ENCODE measurements at places on chromosomes 7 and 10.

DNA sequence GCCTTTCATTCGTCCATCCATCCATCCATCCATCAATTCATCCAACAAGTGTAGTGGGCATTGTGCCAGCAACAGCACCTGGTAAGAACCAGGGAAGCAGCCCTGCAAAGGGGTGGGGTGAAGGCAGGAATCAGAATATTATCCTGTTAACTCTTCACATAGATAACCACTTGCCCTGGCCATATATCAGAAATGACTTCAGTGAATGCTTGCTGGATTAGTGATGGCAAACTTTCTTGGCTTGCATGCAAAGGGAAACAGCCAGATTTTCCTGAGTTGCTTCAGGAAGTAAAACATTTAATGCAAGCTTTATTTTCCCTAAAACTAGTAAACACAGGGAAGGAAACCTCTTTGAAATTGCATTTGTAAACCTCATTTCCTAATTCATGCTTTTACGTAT, 743 bp downstream of the OR2A5 start:
- DNase-seq: no peak

DNA sequence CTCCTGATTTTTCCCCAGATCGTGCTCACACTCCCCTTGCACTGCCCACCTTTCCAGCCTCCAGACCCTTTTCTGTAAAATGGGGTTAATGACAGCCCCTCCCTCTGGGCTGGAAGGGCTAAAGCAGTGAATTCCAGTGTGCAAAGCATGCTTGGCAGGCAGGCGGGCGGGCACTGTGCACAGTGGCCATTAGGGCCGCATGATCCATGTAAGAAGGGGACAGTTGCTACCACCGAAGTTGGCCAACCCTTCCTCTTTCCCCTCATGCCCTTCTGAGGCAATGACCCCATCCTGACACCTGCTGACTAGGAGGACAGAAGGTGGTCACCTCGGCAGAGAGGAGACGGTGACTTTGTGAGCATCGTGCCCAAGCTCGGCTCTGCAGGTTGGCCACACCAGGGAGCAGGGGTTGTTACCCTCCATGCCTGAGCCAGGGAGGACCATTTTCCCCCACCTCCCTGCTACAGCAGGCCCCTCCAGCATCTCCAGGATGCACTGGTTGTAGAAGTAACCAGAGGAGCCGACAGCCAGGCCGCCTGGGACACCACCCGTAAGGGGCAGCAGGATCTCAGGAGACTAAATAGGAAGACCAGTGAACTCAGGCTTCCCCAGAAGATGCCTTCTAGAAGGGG, 166.4 kb downstream of the SLIT1 start:
- no peak for DNase-seq

DNA sequence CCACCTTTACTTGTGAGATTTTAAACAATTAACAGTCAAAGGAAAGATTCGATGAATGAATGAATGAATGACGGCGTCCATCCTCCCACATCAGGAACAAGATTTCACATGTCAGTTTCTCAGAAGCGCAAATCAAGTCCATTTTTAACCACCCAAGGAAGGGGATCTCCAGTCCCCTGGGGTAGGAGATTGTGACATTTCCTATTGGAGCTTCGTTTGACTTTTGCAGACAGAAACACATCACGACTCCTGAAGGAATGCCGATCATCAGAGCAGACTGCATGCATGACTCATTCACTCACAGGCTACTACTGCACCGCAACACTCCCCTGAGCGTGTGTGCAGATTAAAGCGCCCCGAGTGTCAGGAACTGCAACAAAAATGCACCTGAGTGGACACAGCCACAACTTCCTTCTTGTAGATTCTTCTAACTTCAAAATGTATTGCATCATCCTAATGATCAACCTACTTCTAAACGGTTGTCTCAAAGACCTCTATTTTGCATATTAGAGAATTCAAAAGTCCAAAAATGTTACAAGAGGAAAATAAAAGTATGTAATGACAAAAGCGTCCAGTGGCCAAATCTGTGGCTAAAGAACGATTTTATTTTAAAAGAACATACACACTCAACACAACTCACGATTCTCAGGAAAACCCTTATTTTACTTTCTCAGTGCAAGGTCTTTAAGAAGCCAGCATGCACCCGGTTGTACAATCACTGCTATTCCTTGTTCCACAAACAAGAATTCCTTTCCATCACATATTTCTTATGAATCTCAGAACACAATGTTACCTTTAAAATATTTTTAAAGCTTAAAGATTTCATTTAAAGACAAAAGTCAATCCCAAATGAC, 172.6 kb downstream of the FAM107B start:
- peak; percentile 51 for DNase-seq

DNA sequence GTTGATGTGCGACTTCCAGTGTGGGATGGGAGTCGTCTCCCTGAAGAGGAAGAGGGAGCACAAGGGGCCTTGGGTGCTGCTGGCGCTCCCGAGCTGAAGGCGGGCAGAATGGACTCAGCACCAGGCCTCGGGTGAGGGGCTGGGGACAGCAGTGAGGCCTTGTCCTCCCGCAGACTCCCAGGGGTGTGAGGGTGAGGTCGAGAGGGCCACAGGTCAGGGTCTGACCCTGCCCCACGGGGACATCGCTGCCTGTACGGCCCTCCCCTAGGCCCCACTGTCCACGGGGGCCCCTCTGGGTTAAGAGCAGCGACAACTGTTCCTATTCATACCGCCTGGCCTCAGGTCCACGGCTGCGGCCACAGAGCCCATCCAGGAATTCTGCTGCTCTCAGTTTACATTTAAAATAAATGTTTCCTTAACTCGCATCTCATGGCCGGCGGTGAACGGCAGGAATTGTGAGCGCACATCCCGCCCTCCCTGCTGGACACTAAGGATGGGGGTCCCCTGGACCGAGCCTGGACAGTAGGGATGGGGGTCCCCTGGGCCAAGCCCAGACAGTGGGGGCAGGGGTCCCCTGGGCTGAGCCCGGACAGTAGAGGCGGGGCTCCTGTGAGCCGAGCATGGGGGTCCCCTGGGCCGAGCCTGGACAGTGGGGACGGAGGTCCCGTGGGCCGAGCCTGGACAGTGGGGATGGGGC, 61.7 kb downstream of the PDGFA start:
- no peak for DNase-seq

DNA sequence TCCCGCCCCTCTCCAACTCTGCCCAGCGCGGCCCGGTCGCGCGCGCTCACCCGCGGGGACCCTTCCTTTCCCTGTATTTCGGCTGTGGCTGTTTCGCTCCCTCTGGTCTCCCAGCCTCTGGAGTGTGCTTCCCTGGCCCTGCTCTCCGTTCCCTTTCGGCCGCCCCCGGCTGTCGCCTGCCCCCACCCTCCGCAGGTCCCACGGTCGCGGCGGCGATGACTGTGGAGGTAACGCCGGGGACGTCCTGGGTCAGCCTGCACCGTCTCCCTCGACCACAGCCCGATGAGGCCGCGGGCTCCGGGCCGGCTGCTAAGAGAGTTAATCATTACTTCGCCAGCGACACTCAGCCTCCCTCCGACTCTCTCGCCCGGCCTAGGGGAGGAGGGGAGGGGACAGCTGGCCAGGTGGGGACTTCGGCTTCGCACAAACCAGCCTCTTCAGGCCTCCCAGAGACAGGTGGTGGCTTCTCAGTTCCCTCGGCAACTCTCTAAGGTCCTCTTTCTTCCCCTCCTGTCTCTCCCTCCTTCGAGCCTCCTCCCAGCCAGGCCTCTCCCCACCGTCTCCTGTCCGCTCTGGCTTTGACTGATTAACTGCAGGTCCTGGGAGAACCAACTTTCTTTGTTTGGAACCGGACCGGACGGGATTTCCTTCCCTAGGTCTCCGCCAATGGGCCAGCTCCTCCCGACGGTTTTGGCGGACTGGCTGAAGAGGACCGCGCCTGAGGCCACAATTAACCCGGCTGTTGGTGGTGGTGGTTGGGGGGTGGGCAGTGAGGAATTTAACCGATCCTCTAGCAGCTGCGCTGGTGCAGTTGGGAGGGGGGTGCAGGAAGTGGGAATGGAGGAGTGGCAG, 5.6 kb upstream of the PAX2 start:
- DNase-seq: no peak

GRCh38 chr10:95071107-95071660, 1.9 kb upstream of the CYP2C8 start:
- no peak for DNase-seq

DNA sequence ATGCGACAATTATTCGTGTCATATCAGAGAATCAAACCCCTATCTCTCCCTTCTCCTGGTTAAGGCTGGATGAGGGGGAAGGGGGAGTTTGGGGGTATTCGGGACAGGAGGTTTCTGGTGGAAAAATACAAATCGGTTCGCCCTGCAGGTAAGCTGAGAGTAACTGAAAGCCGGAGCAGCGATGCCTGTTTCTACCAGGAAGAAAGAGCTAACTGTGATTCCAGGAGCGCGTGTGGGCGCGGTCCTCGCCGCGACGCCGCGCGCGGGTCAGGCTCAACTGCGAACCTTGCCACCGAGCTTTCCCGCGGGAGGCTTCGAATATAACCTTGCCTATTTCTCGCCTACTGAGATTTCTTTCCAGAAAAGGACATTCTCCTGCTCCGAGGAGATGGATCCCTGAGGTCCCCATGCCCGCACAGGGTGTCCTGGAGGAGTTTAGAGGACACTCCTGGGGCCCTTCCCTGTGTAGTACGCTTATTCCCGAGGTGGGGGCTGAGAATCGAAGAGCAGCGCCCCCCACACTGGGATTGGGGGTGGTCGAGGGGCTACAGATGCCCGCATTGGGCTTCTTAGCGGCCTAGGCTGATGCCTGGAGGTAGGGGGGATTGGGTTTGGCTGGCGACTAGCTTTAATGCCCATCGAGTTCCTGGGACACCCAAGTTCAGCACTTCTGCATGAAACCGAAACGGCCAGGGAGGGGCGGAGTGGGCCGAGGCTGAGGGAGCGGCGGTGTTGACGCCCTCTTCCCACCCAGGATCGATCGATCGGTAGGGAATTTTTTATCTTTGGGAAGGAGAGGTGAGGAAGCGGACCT, 13.0 kb upstream of the DLX6 start:
- DNase-seq: no peak

DNA sequence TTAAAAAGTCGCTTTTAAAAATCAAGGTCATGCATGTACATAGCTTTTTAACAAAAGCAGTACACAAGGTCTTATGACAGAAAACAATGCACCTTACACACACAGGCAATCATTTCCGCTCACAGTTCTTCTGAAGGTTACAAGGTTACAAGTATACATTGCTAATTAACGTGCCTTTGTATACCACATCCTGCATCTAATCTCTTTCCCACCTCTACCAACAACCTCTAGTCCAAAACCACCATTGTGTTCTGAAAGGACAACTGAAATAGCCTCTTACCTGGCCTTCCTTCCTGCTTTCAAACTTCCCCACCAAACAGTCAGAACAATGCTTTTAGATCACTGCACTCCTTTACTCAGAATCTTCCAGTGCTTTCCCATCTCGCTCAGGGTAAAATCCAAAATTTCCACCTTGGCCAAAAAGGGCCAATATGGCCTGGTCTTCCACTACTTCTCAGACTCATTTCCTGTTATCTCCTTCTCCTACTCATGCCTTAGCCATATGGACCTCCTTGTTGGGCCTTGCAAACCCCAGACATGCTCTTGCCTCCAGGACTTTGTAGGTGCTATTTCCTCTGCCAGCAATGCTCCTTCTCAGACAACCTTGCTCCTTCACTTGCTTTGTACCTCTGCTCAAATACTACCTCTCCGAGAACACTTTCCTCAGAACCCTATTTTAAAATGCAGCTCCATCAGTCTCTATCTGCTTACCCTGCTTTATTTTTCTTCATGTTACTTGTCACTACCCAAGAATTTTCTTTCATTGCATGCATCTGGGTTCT, 205.4 kb downstream of the DNAJC1 start:
- no peak for DNase-seq

DNA sequence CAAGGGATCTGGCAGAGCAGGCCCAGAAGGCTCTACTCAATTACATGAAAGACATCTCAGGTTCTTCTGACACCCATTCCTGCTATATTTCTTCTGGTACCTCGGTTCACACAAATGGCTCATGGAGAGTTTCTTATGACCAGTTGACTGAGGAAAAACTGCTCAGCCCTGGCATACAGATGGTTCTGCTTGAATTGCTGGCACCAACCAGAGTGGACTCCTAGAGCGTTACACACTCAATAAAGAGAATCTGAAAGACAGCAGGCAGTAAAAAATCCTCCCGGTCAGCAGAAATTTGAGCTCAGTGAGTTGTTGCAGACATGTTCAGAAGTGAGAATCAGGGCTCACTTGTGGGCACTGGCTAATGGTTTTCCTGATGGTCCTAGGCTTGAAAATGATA, 434.4 kb downstream of the TCERG1L start:
- DNase-seq: no peak

DNA sequence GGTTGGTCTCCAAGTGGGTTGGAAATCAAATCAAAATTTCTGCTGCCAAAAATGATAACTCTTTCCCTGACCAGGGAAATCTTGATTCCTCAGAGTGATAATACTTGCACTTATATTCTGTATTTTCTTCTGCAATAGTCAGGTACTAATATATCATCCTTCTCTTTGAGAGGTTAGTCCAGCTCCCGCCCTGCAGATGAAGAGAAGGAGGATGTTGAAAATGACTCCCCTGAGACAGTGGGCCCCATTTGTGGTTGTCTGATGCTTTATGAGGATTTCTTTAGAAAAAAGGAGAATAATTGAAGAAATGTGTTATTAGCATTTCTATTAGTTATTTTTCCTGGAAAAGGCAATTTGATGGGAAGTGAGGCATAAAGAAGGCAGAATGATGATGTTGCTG, 213.0 kb downstream of the SEC23IP start:
- DNase-seq: no peak

- DNase-seq: no peak
Measured at GRCh38 chr7:140495514-140496097, 16.3 kb upstream of the MKRN1 start.

GRCh38 chr7:74482629-74483401, 29.1 kb downstream of the GTF2IRD1 start:
- DNase-seq: peak; percentile 94

GRCh38 chr10:113261161-113261560, 291.7 kb upstream of the HABP2 start:
- no peak for DNase-seq

DNA sequence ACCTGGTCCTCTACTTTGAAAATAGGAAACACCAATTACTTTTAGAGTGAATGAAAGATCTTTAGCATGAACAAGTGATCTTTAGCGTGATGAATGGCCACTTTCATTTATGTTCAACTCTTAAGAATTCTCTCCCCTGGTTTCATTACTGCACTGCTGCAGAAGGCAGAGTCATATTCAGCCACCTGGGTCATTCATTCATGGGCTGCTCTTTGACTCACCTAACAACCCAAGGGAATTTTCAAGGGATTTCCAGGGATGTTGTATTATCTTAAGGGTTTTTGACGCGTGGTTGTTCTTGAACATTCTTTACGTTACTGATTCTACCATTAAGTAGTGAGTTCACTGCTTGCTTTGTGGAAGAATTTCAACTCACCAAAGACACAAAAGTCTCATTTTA, 87.3 kb upstream of the STK17A start:
- no peak for DNase-seq
